ENCODE measurements at places on chromosomes 11 and 22. TPM values are rescaled to one million over a fixed set of nuclear protein-coding genes. Genes with fewer than 3 reads are reported as not detected.

The TECTA gene
- not detected for polyA plus RNA-seq

The TMEM138 gene
- polyA plus RNA-seq: 34.5 TPM

The RTN4R gene
- not detected for polyA plus RNA-seq

The KRTAP5-8 gene
- not detected for polyA plus RNA-seq

The CCDC73 gene
- 0.09 TPM for polyA plus RNA-seq

The KRTAP5-2 gene
- polyA plus RNA-seq: not detected

The NCF4 gene
- polyA plus RNA-seq: 249 TPM

The NRXN2 gene
- polyA plus RNA-seq: not detected

The KCNJ11 gene
- not detected for polyA plus RNA-seq

GRCh38 chr22:20106849-20107237 is 9.1 kb upstream of the RANBP1 start:
- no peak overlapping the region for H3K4me3 ChIP-seq
- H3K27ac ChIP-seq: no peak overlapping the region
- no peak for DNase-seq
- H3K27me3 ChIP-seq: no peaks in the 10 kb centered on the region

DNA sequence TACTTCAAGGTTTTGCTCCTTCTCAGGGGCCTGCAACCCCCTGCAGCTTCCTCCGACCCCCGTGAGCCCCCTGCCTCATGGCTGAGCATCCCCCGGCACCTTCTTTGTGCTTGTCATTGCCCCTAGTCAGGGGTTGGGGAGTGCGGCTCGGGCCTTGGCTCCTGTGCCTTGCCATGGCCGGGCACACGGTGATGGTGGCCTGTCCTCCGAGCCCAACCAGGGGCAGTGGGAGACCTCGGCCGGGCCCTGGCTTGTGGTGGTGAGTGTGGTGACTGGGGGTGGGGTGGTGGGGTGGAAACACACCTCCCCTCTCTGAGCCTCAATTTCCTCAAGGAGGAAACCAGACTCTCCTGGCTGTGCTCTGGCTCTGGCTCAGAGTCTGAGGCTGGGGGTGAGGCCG is 1.5 kb upstream of the MRGPRG start:
- DNase-seq: no peak
- no peaks in the 10 kb centered on the region for H3K36me3 ChIP-seq
- no peak overlapping the region for H3K27ac ChIP-seq

DNA sequence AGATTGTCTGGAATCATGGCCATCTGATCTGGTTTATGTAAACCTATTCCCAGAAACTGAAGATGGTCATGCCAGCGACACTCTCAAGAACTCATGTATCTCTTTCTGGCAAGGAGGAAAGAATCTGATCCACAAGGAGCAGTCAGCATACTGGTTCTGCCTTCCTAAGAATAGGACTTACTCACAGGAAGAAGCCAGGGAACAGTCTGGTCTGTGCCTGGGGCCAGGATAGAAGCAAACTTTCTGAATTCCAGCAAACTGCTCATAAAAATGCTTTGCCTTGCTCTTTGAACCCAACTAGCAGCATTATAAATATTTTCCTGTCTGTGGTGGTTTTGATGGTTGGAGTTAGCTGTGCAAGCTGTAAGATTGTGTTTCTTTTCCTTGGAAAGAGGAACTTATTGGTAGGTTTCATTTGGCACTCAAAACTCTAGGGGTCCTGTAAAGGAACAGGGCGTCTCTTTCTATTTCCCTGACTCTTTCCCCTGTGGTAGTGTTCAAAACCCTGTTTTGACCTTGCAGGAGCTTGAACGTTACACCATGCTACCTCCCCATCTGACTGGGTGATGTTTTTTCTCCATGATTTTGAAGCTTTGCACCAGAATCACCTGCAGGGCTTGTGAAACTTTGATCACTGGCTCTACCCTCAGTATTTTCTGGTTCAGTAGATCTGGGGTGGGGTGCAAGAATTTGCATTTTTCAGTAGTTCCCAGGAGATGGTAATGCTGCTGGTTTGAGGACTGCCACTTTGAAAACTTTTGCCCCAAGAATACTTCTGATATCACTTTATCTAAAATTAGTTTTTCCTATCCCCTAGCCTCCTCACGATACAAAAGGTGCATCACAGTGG is 627.8 kb upstream of the ANO5 start:
- no peak overlapping the region for H3K4me3 ChIP-seq
- no peak overlapping the region for H3K27ac ChIP-seq
- no peaks in the 10 kb centered on the region for H3K36me3 ChIP-seq
- no peaks in the 10 kb centered on the region for H3K27me3 ChIP-seq

DNA sequence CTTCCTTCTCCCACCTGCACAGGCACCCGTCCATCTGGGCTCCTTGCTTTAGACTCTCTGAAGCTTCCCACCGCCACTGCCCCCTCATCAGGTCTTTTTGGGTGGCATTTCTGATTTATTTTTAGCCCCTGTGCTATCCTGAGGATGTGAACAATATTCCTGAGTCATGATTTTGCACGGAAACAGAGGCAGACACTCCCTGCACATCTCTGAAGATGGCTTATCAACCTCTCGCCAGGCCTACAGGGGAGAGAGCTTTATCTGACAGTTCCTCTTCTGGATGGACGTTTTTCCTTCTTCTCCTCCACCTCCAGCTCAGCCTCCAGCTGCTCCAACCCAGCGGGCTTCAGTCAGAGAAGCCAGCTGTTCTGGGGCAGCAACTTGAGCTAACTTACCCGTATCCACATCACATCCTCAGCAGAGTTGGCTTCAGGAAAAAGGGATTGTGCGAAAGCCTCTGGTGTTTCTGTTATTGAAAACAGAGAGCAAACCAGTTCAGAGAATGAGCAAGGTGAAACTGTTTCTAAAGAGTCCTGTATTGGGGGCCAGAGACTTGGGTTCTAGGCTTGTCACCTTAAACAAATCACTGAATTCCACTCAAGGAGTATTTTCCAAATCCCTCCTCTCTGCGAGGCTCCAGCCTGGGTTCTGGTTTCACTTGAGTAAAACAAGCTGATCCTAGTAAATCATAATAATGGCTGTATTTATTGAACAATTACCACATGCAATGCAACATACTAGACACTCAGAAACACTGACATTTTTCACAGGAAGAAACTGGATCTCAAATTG is 33.1 kb upstream of the ETS1 start:
- no peak for DNase-seq
- no peaks in the 10 kb centered on the region for H3K27me3 ChIP-seq
- no peak overlapping the region for H3K4me3 ChIP-seq

DNA sequence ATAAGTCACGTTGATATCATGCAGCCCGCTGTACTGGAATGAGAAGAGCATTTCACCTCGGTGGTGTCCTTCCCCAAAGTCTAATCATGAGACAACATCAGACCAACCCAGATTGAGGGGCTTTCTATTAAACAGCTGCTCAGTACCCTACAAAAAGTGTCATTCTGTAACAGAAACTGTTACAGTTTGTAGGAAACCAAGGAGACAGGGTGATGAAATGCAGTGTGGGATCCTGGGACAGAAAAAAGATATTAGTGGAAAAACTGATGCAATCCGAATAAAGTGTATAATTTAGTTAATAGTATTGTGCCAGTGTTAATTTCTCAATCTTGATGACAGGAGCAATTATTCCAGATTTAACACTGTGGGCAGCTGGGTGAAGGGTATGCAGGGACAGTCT is 128.0 kb downstream of the MICAL2 start:
- H3K36me3 ChIP-seq: peaks cover 79% of the 10 kb centered on the region
- H3K27ac ChIP-seq: no peak overlapping the region
- no peaks in the 10 kb centered on the region for H3K4me1 ChIP-seq
- no peak overlapping the region for H3K4me3 ChIP-seq

GRCh38 chr11:69948256-69949141 is 129.3 kb upstream of the FGF3 start:
- no peak overlapping the region for H3K4me3 ChIP-seq
- no peaks in the 10 kb centered on the region for H3K27me3 ChIP-seq
- H3K4me1 ChIP-seq: no peaks in the 10 kb centered on the region

GRCh38 chr22:17769716-17770082 is 4.6 kb downstream of the BID start:
- H3K4me1 ChIP-seq: peaks cover 64% of the 10 kb centered on the region
- peak overlapping the region; percentile 55 for H3K4me3 ChIP-seq
- DNase-seq: no peak

- no peaks in the 10 kb centered on the region for H3K4me1 ChIP-seq
- no peak for DNase-seq
- no peaks in the 10 kb centered on the region for H3K27me3 ChIP-seq
- no peak overlapping the region for H3K27ac ChIP-seq
- H3K36me3 ChIP-seq: no peaks in the 10 kb centered on the region
Measured at GRCh38 chr11:133263332-133263731, 269.0 kb downstream of the OPCML start.

GRCh38 chr11:7949934-7950333 is 8.4 kb upstream of the OR10A3 start:
- no peaks in the 10 kb centered on the region for H3K36me3 ChIP-seq
- H3K27me3 ChIP-seq: no peaks in the 10 kb centered on the region
- H3K4me3 ChIP-seq: no peak overlapping the region
- H3K4me1 ChIP-seq: no peaks in the 10 kb centered on the region
- H3K27ac ChIP-seq: no peak overlapping the region
- no peak for DNase-seq

DNA sequence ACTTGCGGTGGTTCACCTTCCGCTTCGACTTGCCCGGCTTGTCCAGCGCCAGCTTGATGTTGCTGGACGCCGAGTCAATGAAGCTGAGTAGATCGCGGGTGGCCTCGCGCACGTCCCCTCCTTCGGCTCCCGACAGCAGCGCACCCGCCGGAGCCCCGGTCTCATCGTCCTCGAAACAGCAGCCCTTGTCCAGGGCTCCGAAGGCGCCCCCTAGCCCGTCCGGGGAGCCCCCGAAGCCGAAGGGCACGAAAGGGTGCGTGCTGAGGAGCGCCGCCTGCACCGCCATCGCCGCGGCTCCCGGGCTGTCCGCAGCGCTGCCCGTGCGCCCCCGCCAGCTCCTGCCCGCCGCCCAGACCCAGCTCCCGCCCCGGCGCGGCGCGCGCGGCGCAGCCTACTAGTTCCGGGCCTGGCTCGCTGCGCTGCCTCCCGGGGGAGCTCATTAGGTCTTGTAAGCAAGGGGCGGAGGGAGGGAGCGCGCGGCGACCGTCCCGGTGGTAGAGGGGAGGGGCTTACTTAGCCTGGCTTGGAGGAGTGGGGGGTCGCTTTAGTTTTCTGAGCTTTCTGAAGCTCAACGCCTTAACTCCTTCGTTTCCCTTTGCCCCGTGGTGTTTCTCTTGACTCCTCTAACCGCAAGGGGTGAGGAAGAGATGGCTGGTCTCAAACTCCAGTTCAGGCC is at the start of gene FAM181B:
FAM181B (minus strand) TSS at position 421 of the 676 bp plus-strand sequence; CDS start at position 286, 135 bp downstream.
- H3K4me1 ChIP-seq: no peaks in the 10 kb centered on the region
- H3K27me3 ChIP-seq: peaks cover 60% of the 10 kb centered on the region
- no peak within 1 kb of the TSS for H3K4me3 ChIP-seq
- H3K36me3 ChIP-seq: no peaks in the 10 kb centered on the region

DNA sequence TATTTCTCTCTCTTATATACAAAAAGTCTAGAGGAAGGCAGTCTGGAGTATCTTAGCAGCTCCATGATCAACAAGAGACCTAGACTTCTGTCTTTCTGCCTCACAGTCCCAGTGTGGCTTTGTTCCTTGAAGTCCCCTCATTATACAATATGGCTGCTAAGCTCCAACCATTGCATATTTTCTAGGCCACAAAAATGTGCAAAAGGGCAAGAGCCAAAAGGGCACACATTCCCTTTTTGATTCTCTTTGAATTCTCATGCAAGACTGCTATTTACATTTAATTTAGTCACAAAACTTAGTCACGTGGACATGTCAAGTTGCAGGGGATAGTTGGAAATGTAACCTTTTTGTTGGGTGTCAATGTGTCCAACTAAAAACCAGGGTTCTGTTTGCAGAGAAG is 64.2 kb upstream of the OLFML1 start:
- no peaks in the 10 kb centered on the region for H3K27me3 ChIP-seq
- no peaks in the 10 kb centered on the region for H3K36me3 ChIP-seq
- no peaks in the 10 kb centered on the region for H3K4me1 ChIP-seq

GRCh38 chr11:112042161-112042960 is 17.2 kb downstream of the DLAT start:
- DNase-seq: no peak
- H3K27me3 ChIP-seq: no peaks in the 10 kb centered on the region
- no peak overlapping the region for H3K4me3 ChIP-seq
- peaks cover 82% of the 10 kb centered on the region for H3K36me3 ChIP-seq

DNA sequence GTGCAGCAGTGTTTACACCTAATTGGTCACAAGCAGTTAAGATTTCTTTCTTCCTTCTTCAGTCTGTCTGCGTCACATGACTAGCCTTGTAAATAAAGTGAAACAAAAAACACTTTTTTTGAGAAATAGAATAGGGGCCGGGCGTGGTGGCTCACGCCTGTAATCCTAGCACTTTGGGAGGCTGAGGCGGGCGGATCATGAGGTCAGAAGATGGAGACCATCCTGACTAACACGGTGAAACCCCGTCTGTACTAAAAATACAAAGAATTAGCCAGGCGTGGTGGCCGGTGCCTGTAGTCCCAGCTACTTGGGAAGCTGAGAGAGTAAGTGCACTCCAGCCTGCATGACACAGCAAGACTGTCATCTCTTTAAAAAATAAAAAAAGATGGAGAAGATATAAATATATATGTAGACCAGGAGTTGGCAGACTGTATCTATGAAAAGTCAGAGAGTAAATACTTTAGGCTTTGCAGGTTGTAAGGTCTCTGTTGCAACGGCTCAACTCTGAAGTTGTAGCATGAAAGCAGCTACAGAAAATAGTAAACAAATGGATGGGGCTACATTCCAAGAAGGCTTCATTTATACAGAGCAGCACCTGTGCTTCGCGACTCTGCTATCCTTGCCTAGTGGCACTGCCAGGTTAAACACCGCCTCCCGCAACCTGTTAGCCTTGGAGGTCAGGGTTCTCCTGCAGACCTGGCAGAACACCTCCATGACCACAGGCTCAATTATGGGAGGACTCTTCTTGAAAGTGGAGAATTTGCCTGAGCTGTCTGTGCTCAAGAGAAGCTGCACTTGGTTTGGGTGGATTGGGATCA is 55.9 kb downstream of the PPP6R2 start:
- H3K4me1 ChIP-seq: peaks cover 54% of the 10 kb centered on the region
- H3K27me3 ChIP-seq: no peaks in the 10 kb centered on the region
- peak overlapping the region; percentile 96 for H3K27ac ChIP-seq
- H3K36me3 ChIP-seq: peaks cover 18% of the 10 kb centered on the region

DNA sequence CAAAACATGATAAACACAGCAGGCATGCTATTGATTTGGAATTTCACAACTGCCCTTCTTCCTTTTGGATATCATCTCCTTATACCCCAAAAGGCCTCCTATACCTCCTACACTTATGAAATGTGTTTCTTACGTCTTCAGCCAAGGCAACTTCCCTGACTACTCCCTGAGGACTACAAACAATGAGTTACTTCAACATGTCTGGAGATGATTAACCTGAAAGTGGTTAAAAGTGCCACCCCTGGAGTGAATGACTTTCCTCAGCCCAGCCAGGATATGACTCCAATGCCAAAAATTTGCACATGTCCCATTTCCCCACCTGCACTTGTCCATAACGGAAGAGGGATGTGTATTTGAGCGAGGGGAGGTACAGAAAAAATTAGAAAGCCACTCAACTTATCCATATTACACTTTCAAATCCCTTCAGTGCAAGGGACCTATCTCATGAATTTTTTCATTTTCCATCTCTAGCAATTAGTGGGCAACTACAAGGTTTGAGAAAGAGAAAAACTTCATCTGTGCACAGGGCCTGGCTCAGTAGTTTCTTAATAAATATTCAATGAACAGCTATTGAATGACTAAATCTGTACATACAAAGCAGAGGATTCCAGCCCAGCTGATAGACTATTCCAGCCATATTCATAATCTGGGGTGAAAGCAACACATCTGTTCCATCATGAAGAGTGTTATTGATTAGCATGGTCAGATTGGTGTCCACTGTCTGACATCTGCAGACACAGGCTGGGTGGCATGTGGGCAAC is 36.8 kb downstream of the KIRREL3 start:
- H3K4me1 ChIP-seq: no peaks in the 10 kb centered on the region
- H3K27me3 ChIP-seq: no peaks in the 10 kb centered on the region
- H3K4me3 ChIP-seq: no peak overlapping the region
- H3K27ac ChIP-seq: no peak overlapping the region
- no peak for DNase-seq

All from CD14-positive monocyte (primary cell).